ENCODE measurements at places on chromosomes 7 and 10.
A peak's percentile ranks its signal among the peaks of the same experiment; 100 is the strongest.

DNA sequence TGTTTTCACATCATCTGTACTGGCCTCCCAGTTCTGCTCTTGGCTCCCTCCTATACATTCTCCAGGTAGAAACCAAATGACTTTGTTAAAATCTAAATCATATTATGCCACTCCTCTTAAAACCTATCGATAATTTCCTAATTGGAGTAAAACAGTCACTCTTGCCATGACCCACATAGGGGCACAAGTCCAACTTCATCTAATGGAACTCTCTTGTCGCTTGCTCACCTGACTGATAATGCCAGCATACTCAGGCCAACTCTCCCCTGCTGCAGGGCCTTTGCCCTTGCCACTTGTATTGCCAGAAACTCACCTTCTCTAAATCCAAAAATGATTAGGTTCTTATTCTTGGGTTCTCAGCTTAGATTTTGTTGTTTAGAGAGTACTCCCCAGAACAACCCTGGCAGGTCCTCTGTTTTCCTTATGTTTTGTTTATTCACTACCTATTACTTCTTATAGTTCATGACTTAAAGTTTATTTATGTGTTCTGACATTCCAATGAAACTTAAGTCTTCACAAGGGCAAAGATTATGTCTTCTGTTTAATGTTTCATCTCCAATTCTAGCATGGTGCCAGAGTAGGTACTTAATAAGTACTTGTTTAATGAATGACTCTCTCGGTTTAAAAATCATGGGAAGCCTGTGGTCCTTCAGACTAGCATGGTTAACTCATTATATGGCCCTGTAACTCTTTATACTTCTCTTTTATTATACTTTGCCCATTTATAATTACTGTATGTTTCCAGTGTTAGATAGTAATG, 345.9 kb upstream of the SMIM30 start:
- DNase-seq, result no peak

DNA sequence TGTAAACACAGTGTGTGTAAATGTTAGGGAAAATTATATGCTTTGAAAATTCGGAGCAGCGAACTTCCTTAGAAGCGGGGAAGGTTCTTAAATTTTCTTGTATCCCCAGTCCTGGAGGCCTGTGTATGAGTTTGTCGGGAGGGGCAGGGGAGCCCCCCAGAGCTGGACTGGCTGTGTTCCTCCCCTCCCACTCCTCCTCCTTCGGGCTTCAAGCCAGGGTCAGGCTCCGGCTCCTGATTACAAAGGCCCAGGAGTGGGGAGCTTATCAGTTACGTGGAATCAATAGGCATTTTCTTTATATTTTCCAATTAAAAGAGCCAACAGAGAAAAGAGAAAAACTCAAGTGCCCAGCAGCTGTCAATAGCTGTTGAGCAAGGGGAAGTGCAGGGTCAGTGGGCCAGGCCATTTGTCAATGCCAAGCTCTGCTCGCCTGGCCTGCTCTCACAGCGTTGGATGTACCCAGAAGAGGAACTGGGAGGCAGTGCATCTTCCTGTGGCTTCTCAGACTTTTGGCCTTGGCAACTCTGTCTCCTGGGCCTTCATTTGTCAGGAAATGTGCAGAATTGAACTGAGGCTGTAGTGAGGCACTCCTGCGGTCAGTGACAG, 156.9 kb upstream of the PCBD1 start:
- no peak for DNase-seq

DNA sequence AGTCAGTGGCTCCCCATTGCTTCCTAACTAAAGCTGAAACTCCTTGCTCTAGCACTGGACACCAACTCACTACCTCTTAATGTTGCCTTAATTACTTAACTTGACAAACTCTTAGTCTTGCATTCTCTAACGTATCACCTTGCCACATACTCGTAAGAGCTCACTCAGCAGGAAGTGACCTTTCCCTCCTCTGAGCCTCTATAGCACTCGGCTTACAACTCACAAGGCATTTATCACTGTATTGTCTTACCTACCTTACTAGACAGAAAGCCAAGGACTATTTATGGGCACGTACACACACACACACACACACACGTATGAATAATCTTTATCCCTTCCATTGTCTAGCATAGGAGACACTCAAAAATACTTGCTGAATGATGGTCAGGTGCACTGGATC, 21.2 kb downstream of the CEP41 start:
- no peak for DNase-seq

DNA sequence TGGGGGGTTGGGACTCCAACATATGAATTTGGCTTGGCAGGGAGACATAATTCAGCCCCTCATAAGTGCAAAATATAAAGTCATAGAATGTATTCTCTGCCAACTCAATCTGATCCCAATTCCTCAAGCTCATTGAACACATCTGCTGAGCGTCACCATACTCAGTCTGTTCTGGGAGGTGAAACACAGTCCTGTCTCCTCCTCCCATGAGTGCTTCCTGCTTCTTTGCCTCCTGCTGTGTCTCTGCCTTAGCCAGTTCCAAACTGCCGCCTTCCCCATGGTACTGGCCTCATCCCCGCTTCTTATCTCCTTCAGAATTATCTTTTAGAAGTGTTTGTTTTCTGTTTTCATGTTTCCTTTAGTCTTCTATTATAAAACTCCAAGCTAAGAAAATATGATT, 365.5 kb downstream of the TNS3 start:
- DNase-seq, result no peak

GRCh38 chr10:103685880-103686669, 169.3 kb downstream of the SH3PXD2A start:
- peak; percentile 88 for DNase-seq

GRCh38 chr10:36533861-36534260, 591.5 kb upstream of the ANKRD30A start:
- DNase-seq, result no peak

GRCh38 chr7:67440321-67440720, 443.7 kb downstream of the TYW1 start:
- DNase-seq, result no peak

- no peak for DNase-seq
Measured at GRCh38 chr10:44801383-44802327, 109.5 kb upstream of the TMEM72 start.

GRCh38 chr7:6631605-6632004, 5.5 kb upstream of the ZNF316 start:
- DNase-seq, result no peak

DNA sequence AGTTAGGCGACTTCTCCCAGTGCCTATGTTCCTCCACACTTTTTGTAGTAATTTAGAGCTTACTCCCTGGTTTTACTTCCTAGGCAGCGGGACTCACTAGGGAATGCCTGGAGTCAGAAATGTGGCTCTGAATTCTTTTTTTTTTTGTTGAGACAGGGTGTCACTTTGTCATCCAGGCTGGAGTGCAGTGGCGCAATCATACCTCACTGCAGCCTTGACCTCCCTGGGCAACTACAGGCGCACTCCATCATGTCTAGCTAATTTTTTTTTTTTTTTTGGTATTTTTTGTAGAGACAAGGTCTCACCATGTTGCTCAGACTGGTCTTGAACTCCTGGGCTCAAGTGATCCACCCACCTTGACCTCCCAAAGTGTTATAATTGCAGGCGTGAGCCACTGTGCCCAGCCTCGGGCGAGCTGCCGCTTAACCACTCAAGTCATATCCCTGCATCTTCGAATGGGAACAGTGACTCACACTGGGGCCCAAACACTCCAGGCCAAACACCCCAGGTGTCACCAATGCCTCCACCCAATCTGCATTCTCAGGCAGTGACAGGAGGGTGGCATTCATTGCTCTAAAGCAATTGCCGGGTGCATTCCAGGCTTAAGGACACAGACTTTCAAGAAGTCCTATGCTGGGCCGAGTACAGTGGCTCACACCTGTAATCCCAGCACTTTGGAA, 19.6 kb downstream of the RGS10 start:
- no peak for DNase-seq

- no peak for DNase-seq
Measured at GRCh38 chr10:72564596-72564995, 61.3 kb downstream of the MICU1 start.

DNA sequence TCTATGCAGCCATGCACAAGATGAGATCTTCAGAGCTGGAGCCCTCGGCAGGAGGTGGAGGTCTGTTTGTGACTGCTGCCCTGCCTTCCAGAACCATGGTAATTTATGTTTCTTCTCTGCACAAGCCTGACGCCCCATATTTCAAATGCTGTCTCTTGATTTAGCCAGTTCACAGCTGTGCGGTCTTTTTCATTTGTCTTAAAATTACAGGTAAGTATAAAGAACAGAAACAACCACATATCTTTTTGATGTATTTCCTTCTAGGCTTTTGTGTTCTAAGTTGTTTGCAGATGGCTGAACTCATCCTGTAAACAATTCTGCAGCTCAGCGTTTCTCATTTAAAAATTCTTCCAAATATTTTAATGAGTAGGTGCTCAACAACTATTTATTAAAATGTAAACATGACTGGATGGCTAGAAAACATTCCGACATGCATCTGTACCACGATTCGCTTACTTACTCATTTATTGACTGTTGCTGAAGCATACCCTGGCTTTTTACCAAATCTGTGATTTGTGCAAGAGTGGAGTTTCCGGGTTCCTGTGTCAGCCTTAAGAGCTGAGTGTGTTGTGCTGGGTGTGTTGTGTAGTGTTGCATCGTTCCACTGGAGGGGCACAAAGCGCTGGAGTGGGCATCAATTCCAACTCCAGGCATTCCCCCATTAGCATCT, 58.9 kb downstream of the PIP4K2A start:
- DNase-seq, result no peak

- no peak for DNase-seq
Measured at GRCh38 chr10:82815680-82816079, 940.7 kb downstream of the NRG3 start.

- no peak for DNase-seq
Measured at GRCh38 chr10:72889391-72889831, 4.1 kb upstream of the OIT3 start.

GRCh38 chr7:12130609-12131008, 80.5 kb upstream of the TMEM106B start:
- no peak for DNase-seq

DNA sequence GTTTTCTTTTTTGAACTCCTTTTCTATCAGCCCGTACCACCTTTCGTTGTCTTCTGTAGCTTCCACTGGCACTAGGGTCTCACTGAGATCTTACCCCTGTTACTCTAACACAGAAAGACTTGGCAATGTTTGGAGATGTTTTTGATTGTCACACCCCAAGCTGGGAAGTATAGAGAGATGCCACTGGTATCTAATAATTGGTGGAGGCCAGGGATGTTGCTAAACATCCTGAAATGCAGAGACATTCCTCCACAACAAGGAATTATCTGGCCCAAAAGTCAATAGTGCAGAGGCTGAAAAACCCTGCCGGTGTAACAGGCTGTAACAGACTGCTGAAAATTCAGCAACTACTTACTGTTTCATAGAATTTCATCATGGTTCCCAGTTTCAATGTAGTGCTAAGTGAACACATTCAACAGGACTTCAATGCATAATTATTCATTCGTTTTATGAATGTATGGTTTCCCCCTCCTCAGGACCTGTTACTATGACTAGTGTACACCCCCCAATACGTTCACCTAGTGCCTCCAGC, 115.9 kb downstream of the TRIM24 start:
- no peak for DNase-seq

GRCh38 chr10:97508342-97508741, 9.6 kb downstream of the UBTD1 start:
- no peak for DNase-seq

DNA sequence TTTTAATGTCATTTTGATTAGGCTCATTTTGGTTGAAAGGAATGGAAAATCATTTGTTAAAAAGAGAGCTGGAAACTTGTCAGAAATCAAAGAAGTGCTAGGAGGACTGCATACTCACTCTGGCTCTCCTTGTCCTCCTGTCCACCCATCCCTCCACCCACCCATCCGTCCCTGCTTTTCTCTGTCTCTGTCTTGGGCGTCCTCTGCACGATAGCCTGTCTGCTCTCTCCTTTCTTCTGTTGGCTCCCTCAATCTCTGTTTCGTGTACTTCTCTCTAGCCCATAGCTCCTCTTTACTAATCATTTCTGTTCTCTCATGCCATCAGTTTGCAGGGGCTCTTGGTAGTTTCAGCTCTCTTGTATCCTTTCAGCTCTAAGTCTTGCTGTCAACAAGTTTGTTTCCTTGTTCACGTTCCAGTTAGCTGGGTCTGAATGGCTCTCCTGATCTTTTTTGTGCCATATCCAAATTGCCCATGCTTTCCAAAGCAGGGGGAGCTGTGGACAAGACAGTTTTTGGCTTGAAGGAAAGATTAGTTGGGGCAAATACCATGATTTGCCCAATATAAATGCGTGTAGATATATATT, 75.6 kb downstream of the KAT6B start:
- no peak for DNase-seq

GRCh38 chr10:59582058-59582457, 127.6 kb downstream of the SLC16A9 start:
- DNase-seq, result no peak

- no peak for DNase-seq
Measured at GRCh38 chr7:155882596-155882995, 70.3 kb upstream of the SHH start.

DNA sequence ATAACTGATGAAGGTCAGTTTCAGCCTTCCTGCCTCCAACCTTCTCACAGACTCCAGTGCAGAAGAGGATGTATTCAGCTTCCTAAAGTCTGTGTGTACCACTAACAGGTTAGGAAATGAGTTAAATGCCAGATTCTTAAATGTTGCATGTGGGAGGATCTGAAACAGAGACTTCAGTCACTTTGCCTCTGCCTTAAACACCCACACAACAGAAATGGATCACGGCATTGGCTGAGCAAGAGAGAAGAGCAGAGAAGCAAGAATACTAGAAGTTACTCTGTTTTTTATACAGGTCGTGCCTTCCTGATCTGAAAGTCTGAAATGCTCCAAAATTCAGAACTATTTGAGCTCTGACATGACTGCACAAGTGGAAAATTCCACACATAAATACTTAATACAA, 98.9 kb upstream of the ARHGAP21 start:
- no peak for DNase-seq
